Stimulated activated naive B cell treated with anti-CD40 and anti-IgM and Interleukin-4, amounts not matched to agents 10 μg/mL and 1 μg/mL and 100 μg/mL, for 72 hours (primary cell): ENCODE measurements at places on chromosomes 16 and 17.

- no peak for DNase-seq
Observed at GRCh38 chr17:61002316-61002736, 324.7 kb downstream of the BCAS3 start.

GRCh38 chr16:25606069-25606468, 85.7 kb upstream of the HS3ST4 start:
- DNase-seq = no peak

- no peak for DNase-seq
Observed at GRCh38 chr16:81432937-81433557, 11.6 kb upstream of the CMIP start.

DNA sequence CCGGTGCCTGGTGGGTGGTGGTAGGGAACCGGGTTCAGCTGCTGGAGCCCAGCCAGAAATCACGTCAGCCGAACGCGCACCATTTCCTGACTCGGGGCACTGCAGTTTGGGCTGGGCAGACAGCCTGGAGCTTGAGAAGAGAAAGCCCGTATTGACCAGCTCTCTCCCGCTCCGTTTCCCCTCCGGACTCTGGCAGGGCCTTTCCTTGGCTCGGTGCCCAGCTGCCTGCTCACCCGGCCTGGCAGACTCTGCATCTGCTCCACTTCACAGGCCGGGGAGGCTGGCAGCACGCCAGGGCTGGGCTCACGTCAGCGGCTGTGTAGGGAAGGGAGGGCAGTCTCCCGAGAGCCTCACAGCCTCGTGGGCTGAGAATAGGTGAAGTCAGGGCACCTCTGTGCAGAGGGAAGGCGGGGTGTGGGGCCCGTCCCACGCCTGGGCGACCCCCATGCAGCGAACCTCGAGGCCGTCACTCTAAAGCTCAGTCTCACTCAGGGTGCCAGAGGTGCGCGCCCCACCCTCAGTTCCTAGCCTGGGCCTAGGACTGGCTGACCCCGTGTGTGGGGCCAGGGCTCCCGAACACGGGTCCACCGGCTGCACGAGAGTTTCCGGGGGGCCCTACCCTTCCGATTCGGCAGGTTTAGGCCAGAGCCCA, 59.1 kb downstream of the OR1D5 start:
- DNase-seq = peak; percentile 80

- no peak for DNase-seq
Observed at GRCh38 chr16:71440669-71441347, 1.0 kb downstream of the TLE7 start.

GRCh38 chr16:82070656-82071369, 35.8 kb downstream of the HSD17B2 start:
- DNase-seq = no peak

GRCh38 chr16:84026606-84027005, 16.0 kb downstream of the SLC38A8 start:
- no peak for DNase-seq

- peak; percentile 62 for DNase-seq
Observed at GRCh38 chr17:78313735-78314648, 45.9 kb downstream of the SOCS3 start.

- DNase-seq = no peak
Observed at GRCh38 chr17:73160980-73161630, 3.7 kb upstream of the SSTR2 start.

DNA sequence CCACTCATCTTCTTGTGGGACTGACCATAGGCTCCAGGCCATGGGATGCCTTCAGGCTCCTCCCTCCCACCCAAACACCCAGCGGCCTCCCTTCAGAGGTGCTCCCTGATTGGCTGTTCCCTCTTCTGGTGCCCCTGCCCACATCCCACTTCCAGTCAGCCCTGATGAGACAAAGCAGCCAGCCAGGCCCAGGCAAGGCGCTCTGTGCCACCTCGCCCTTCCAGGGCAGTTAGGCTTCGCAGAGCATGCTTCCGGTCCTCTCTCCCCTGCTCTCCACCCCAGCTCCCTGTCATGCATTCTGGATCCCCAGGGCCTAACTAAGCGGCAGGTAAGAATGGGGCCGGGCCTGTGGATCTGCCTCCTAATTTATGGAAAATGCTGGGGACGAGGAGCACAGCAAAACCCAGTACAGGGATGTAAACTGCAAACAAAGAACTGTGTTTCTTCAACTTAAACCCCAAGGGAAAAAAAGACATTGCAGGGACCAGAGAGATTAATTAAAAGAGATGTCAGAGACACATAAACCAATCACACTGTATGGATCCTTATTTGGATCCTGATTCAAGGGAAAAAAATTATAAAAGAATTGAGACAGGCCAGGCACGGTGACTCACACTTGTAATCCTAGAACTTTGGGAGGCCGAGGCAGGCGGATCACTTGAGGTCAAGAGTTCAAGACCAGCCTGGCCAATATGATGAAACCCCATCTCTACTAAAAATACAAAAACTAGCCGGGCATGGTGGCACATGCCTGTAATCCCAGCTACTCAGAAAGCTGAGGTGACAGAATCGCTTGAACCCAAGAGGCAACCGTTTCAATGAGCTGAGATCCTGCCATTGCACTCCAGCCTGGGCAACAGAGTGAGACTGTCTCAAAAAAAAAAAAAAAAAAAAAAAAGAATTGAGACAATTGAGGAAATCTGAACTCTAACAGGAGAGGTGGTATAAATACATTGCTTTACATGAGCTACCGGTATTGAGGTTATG, 26.0 kb downstream of the ZDHHC7 start:
- no peak for DNase-seq

GRCh38 chr16:79772784-79773183, 172.2 kb upstream of the MAF start:
- DNase-seq = no peak

DNA sequence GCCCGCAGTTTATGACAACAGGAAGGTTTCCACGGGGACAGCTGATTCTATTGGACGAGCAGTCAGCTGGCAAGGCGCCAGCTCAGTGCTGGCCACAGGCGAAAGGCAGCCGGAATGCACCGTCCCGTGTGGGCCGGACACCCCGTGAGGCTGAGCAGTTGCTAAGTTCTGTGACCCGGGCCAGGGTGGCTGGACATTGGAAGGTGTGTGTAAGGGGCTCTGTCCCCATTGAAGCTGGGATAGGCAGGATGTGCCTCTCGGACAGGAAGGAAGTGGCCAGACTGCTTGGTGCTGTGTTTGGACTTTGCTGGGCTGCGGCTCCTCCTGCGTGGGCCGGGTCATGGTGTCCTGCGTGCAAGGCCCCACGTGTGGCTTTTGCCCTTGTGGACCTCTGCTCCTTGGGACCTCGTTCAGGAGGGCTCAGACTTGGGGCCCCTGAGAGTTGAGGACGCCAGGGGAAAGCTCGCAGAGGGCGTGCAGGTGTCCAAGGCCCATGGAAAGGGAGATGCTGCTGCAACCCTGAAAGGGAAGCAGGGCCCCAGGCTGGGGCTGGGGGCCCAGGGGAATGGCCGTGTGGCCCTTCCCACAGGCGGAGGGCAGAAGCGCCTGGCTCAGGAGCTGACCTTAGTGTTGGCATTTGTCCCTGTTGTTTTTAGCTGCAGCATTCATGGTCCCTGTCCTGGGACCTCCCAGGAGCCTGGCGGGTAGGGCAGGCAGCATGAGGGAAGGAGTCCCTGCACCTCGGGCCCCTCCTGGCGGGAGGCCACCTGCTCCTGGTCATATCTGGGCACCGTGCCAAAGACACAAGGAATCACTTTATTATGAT, 10.0 kb downstream of the BAIAP2 start:
- no peak for DNase-seq

- no peak for DNase-seq
Observed at GRCh38 chr17:75694536-75694935, 26.7 kb upstream of the ITGB4 start.

GRCh38 chr17:82277851-82278250, 4.4 kb upstream of the CSNK1D start:
- DNase-seq = no peak

GRCh38 chr17:60699090-60699489, 21.4 kb downstream of the BCAS3 start:
- DNase-seq = no peak

DNA sequence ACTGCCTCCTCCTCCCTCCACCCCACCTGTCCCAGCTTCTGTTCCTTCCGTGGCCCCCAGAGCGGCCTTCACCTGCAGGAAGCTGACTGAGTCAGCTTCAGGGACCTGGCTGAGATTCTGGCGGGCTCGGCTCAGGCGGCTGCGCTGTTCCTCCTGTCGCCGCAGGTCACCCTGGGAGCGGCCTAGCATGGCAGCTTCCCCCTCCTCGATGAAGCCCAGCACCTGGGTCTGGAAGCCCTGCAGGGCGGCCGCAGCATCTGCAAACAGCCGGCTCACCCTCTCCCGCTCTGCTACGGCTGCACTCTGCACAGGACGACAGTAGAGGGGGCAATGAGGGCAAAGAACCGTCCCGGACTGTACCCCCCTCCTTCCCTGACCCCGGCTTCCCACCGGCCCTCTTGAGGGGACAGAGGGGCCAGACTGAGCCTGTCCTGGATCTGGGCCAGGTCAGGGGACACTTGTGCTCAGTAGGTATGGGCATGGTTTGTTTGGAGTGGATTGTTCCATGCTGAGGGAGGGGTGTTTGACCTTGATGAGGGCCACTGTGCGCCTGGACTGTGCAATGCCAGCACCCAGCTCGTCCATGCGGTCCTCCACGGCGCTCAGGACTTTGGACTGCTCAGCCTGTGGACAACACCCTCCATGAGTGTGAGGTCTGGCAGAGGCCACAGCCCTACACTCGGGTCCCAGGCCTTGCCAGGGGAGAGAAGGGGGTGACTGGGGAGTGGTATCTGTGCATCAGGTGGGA, 2.0 kb downstream of the TRIM47 start:
- DNase-seq = peak; percentile 51

GRCh38 chr17:58193641-58194255, 1.2 kb downstream of the EPX start:
- no peak for DNase-seq

DNA sequence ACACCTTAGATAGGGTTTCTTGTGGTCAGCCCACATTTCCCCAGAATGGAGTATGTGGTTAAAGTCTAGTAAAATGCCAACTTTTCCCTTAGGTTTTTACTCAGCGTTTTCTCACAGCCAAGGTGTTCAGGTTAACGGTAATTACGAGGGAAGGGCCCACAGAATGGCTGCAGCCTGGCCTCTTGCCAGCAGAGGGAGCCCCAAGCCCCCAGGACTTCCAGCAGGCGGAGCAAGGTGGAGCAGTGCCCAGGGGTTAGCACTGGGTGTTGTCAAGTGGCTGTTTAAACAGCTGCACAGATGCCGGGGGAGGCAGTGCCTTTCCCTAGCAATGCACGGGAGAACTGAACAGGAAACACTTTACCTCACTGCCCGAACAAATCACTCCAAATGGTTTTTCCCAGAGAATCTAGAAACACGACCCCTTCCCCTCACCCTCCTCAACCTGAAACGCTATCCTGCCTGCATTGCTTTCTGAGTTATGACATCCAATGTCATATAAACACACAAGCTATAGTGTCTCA, 6.6 kb downstream of the PHB1 start:
- DNase-seq = peak; percentile 79

- peak; percentile 24 for DNase-seq
Observed at GRCh38 chr16:53457670-53458069, 23.4 kb downstream of the RBL2 start.

DNA sequence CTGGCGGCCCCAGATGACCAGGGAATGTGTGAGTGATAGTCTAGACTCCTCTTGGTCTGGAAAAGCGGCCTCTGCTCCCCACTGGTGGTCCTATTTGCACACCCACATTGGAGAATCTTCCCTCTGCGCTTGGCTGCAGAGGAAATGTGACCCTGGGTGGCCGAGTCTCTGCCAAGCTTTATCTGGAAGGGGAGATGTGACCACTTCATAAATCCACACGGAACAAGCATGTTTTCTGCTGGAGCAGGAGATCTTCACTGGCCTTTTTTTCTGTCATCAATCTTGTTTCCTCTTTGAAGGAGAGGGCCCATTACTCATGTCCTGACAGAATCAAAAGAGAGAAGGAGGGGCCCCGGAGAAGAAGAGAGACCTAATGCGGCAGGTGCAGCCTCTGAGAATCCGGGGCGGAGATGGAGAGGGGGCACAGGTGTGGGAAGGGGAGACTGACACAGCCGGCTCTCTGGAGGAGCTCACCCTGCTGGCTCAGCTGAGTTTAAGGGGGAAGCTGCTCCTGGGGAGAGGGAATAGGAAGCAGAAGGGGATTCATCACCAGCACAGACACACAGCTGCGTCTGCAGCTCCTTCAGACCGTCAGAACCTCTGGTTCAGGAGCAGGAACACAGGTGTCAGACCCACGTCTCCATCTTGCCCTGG, 116.3 kb downstream of the SOX9 start:
- no peak for DNase-seq

DNA sequence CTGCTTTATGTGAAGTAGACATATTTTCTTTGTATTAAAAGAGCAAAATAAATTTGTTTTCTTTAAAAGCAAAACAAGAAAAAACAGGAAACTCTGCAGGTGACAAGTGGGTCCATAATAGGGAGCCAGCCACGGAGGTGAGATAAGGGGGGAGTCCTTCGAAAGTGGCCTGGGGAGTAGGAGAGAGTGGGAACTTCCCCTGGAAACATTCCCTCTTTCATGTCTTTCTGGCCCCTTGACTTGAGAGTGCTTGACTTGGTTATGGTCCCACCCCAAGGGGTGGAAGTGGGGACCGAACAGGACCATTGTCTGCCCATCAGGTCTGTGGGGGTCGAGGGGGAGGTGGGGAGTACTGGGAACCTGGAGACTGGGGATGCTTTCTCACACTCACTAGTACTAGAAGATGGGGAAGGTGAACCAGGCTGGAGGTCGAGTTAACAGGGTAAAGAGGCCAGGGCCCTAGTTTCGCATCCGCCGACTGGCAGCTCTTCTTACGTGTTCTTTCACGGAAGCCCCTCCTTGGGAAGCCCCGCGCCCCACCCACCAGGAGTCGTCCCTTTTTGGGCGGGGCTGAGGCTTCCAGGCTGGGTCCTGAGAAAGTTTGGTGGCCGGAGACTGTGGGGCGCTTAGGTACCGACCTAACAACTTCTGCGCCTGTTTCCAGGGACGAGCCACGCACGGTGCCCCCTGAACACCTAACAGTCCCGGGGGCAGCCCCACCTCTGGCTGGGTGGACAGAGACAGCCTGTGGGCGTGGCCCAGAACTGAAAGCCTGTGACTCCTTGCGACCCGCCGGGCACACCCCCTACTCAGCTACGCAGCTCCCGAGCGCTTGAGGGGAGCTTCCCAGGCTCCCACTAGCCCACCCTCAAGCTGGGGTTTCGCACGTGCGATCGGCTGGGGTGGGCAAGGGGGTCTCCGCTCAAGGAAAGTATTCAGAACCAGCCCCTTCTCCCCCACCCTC, 790 bp downstream of the TRADD start:
- DNase-seq = peak; percentile 85

GRCh38 chr17:82519971-82520903, 705 bp downstream of the FOXK2 start:
- DNase-seq = peak; percentile 21

- DNase-seq = peak; percentile 18
Observed at GRCh38 chr16:85369741-85370528, 243.2 kb upstream of the GSE1 start.

DNA sequence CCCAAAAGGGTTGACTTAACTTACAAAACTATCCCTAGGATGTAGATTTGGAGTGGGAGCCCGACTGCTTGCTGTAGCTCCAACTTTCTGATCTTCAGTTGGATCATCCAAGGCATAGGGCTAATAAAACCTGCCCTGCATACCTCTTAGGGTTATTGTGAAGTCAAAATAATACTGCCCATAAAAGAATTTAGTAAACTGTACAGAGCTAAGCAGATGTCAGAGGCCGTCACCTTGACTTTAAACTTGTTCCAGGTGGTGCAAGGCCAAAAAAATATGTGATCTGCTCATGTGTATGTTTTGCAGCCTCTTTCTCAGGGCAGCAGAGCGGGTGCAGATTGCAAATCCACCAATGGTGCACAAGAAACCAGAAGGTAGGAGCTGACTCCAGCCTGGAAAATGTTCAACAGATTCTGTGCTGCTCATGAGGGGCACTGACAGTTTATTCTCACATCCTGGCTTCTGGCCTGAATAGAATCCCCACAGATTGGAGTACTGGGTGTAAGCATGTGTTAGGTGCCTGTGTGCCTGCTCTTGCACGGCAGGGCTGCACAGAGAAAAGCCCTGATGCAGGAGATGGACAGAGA, 180.7 kb downstream of the MAP2K4 start:
- DNase-seq = no peak
